Spleen (tissue), 13 donors: ENCODE measurements at places on chromosomes 5 and 9. TPM values are rescaled to one million over a fixed set of nuclear protein-coding genes. Genes with fewer than 3 reads are reported as not detected.

NXNL2 gene
- 0.51 TPM for total RNA-seq

PLPPR1 gene
- not detected for total RNA-seq

CEL gene
- total RNA-seq: not detected

SLC6A19 gene
- total RNA-seq: not detected

ZBED3 gene
- 6.3 TPM for total RNA-seq

ABCA1 gene
- total RNA-seq: 59.4 TPM

- H3K4me1 ChIP-seq: no peaks in the 10 kb centered on the region
- no peak overlapping the region for H3K4me3 ChIP-seq
- H3K27ac ChIP-seq: no peak overlapping the region
- no peaks in the 10 kb centered on the region for H3K27me3 ChIP-seq
- DNase-seq: no peak
Observed at GRCh38 chr9:127347831-127348776, 48.9 kb upstream of the SLC2A8 start.

DNA sequence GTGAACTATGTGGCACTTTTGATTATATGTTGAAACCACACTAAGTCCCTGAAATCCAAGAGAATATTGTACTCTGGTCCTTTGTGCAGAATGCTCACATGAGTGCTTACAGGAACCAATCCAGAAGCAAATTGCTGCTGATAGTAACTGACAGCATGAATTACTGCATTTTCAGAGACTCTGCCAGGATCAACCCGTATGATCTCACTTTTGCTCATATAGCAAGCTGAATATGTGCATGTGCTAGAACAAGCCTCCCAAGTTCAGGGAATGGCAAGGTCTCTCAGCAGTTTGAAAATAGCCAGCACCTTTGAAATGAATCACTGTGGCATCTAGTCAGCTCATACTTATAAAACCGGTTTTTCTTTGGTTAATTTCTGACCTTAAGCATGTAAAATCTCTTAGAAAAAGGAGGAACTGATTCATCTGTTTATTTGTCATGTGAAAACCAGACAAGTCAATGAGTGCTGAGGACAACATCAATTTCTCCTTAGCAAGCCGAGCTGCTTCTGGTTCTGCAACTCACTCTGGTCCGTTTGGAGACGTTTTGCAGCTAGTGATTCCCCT is 215.7 kb upstream of the ELL2 start:
- no peaks in the 10 kb centered on the region for H3K27me3 ChIP-seq
- no peaks in the 10 kb centered on the region for H3K36me3 ChIP-seq
- no peak overlapping the region for H3K4me3 ChIP-seq
- peak overlapping the region; percentile 0 for H3K27ac ChIP-seq
- no peak for DNase-seq
- no peaks in the 10 kb centered on the region for H3K4me1 ChIP-seq

DNA sequence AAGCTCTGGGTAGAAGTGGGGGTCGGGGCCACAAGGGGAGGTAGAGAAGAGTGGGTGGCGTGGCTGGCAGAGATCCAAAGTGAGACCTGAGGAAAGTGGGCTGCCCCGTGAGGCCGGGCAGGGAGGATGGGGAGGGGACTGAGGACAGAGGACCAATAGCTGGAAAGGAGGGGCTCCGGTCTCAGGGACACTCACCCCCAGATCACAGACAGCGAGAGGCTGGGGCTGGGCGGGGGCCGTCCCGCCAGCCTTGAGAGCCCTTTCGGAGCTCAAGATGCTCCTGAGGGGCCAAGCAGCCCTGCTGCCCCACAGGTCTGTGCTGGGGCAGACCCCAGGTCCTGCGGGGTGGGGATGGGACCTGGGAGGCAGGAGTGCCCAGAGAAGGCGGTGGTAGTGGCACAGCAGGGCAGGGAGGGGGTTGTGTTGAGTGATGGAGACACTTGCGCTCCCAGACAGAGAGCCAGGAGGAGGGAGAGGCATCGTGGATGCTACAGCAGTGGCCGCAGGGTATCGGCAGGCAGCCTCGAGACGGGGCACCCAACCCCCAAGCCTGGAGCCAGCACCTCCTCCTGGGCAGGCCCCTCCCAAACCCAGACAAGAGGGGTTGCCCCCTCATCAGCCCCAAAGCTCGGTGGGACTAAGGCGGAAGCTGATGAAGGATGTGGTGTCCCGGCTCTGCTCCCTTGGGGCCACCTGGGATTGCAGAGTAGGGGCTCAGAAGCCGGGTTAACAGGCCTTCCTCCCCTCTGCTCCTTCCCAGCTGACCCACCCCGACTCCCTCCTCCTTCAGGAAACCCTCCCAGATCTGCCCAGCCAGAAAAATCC is 3.4 kb downstream of the SARDH start:
- H3K36me3 ChIP-seq: no peaks in the 10 kb centered on the region
- H3K4me1 ChIP-seq: peaks cover 29% of the 10 kb centered on the region
- H3K27ac ChIP-seq: no peak overlapping the region
- DNase-seq: peak; percentile 78
- no peaks in the 10 kb centered on the region for H3K27me3 ChIP-seq
- no peak overlapping the region for H3K4me3 ChIP-seq

GRCh38 chr5:73908846-73909245 is 282.9 kb downstream of the ARHGEF28 start:
- no peaks in the 10 kb centered on the region for H3K36me3 ChIP-seq
- H3K27me3 ChIP-seq: no peaks in the 10 kb centered on the region
- no peaks in the 10 kb centered on the region for H3K4me1 ChIP-seq
- H3K4me3 ChIP-seq: no peak overlapping the region
- no peak overlapping the region for H3K27ac ChIP-seq
- no peak for DNase-seq

DNA sequence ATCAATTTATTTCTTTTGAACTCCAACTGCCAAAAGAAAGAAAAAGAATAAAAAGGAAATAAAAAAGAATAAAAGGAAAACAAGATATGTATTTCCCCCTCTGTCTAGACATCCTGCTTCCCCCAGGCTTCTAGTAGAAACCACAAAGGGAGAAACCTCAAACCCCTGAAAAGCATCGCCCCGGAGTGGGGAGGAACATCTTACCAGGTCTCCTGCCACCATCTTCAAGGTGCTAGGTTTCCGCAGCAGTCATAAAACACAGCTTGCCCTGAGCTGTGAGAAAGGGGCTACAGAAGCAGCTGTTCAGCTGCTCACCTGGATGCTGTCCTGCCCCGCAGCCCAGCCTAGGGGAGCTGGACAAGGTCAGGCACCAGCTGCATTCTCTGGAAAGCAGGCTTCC is 487.7 kb downstream of the GADD45G start:
- no peaks in the 10 kb centered on the region for H3K36me3 ChIP-seq
- H3K4me3 ChIP-seq: no peak overlapping the region
- H3K27ac ChIP-seq: no peak overlapping the region
- peaks cover 8% of the 10 kb centered on the region for H3K27me3 ChIP-seq
- DNase-seq: no peak

- H3K4me3 ChIP-seq: no peak overlapping the region
Observed at GRCh38 chr9:104412238-104412637, 91.8 kb upstream of the OR13F1 start.

DNA sequence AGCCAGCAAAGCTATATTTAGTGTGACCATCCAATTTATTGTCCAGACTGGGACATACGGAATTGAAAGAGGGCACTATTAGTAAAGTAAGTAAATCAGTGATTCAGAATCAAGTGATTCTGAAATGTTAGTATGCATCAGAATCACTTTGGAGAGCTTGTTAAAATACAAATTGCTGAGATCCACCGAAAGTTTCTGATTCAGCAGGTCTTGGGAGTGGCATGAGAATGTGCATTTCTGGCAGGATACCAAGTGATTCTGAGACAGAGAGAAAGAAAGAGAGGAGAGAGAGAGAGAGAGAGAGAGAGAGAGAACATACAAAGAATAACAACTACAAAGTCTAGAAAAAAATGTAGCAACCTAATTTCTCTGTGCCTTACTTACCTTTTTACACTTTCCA is 65.4 kb upstream of the ASTN2 start:
- H3K27ac ChIP-seq: no peak overlapping the region
- no peaks in the 10 kb centered on the region for H3K27me3 ChIP-seq
- DNase-seq: no peak
- H3K4me1 ChIP-seq: no peaks in the 10 kb centered on the region

- no peaks in the 10 kb centered on the region for H3K4me1 ChIP-seq
- no peaks in the 10 kb centered on the region for H3K27me3 ChIP-seq
- DNase-seq: no peak
- H3K27ac ChIP-seq: no peak overlapping the region
- no peak overlapping the region for H3K4me3 ChIP-seq
Observed at GRCh38 chr9:82716821-82717220, 346.1 kb downstream of the RASEF start.

GRCh38 chr9:82930116-82930515 is 132.8 kb downstream of the RASEF start:
- H3K27me3 ChIP-seq: no peaks in the 10 kb centered on the region
- H3K4me1 ChIP-seq: no peaks in the 10 kb centered on the region
- H3K27ac ChIP-seq: no peak overlapping the region
- H3K36me3 ChIP-seq: no peaks in the 10 kb centered on the region
- no peak for DNase-seq
- H3K4me3 ChIP-seq: no peak overlapping the region

DNA sequence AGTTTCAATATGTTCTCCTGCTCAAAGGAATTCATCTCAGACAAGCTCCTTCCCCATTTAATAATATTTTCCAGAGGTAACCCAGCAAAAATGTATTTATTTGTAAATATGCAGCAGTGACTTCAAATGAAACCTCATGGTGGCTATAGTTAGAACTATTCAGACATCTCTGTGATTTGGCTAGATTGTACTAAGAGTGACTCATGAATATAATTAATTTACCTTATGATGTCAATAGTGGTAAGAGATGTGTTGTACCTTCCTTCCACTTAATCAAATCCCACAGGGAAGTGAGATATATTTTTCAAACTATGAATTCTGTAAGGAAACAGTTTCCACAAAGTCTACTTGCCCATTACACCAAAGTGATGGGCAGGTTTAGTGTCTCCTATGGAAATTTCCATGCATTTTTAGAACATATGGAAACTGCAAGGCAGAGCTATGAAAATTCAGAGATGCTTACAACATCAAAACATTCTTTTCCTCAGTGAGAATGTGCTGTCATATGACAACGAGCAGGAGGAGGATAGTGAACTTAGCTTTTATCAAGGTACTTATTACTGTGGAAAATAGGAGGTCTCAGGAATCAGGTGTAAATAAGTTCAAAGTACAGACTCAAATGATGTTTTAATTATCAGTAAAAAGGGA is 34.0 kb upstream of the SPDL1 start:
- no peak for DNase-seq
- peaks cover 9% of the 10 kb centered on the region for H3K27me3 ChIP-seq
- H3K4me1 ChIP-seq: no peaks in the 10 kb centered on the region

DNA sequence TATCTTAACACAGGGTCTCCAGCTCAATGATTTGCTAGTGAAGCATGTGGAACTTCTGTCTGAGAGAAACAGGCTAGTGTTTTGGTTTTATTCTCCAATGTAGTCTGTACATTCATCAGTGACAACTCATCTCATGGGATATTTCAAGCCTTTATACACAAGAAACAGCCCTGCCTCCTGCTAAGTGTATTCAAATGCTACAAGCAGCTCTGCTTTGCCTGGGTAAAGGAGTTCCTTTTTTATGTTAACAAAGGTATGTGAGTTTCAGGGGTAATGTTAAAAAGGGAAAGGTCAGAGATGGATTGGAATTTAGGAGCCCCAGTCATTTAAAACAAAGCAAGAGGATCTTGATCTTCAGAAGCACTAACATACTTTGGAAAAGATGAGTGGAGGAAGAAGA is 498.7 kb downstream of the ISL1 start:
- no peaks in the 10 kb centered on the region for H3K27me3 ChIP-seq
- H3K4me3 ChIP-seq: no peak overlapping the region
- no peak for DNase-seq
- H3K36me3 ChIP-seq: no peaks in the 10 kb centered on the region
- no peaks in the 10 kb centered on the region for H3K4me1 ChIP-seq

DNA sequence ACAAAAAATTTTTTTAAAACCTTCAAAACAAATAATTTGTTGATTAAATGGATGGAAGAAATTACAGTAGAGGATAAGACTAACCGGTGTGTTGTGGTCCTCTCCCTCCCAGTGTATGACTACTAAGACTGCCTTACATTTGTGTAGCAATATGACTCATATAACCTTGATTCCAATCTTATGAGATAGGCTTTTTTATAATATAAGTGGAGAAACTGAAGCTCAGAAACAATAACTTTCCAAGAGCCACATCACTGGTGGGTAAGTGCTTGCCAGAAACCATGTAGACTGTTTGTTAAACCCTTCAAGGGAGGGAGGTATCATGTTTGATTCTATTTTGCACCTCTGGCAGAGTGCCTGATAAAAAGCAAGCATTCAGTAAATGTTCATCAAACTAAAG is 47.5 kb downstream of the NLN start:
- no peak overlapping the region for H3K4me3 ChIP-seq
- no peaks in the 10 kb centered on the region for H3K36me3 ChIP-seq
- no peak overlapping the region for H3K27ac ChIP-seq
- DNase-seq: no peak
- no peaks in the 10 kb centered on the region for H3K27me3 ChIP-seq

- DNase-seq: no peak
- H3K4me1 ChIP-seq: peaks cover 18% of the 10 kb centered on the region
- no peak overlapping the region for H3K4me3 ChIP-seq
- H3K27ac ChIP-seq: peak overlapping the region; percentile 67
- H3K36me3 ChIP-seq: no peaks in the 10 kb centered on the region
- H3K27me3 ChIP-seq: no peaks in the 10 kb centered on the region
Observed at GRCh38 chr5:72503888-72504491, 3.2 kb downstream of the ZNF366 start.

DNA sequence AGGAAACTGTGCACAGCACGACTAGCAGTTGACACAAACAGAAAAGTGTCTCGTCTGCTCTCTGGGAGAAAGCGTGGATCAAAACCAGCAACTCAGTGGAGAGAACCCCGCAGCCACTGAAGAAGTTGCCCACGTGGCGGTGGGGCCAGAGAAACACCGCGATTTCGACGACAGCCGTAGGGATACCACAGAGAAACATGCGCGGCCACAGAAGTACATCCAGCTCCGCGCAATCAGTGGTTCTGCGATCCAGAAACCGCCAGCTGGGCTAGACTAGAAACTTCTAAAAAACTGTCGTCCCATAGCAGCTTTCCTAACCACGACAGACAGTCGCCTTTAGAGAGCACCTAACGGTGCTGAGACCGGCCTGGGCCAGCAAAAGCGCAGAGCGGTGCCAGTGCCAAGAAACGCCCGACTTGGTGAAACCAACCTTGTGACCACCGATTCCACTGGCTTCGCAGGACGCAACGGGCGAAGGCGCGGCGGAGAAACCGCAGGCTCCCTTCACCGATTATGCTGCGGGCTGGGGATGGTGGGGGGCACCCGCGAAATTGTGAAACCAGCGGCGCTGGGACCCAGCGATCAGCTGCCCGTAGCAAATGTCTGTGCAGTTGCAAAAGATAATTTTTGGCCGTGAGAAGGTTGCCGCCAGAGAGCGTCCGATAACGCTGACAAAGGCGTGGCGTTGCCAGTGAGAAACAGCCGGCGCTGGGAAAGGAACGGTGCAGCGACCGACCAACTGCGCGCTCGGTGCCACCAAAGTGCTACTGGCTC is 2.7 kb upstream of the ANXA2R start:
- peak overlapping the region; percentile 98 for H3K27ac ChIP-seq
- H3K36me3 ChIP-seq: peaks cover 13% of the 10 kb centered on the region
- no peaks in the 10 kb centered on the region for H3K27me3 ChIP-seq
